Foreskin keratinocyte (primary cell): ENCODE measurements at places on chromosomes 13 and 19.

- DNase-seq, result no peak
Measured at GRCh38 chr19:5292453-5292821, 48.2 kb downstream of the PTPRS start.

GRCh38 chr13:43478902-43479301 lies 307.9 kb downstream of the ENOX1 start:
- DNase-seq, result no peak

GRCh38 chr19:13039211-13039789 lies 44.0 kb downstream of the NFIX start:
- DNase-seq, result no peak

DNA sequence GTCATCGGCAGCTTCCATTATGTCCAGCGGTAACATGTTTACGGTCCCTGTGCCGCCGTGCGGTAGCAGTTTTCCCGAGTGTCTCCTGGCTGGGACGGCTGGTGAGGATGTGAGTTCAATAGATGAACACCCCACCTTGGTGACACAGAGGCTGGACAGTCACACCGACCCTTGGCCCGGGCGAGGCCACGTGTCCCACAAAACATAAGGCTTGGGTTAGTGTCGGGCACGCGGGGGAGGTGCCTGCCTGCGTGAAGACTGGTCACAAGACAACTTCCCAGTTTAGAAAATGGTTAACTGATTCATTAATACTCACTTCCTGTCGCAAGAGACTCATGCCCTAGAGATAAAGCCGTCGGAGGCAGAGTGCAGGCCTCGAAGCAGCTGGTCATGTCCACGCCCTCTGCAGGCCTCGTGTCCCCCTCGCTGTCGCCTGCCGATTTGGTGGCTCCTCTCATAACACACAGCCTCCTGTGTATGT lies 17.2 kb downstream of the RASA3 start:
- DNase-seq, result peak; percentile 54

DNA sequence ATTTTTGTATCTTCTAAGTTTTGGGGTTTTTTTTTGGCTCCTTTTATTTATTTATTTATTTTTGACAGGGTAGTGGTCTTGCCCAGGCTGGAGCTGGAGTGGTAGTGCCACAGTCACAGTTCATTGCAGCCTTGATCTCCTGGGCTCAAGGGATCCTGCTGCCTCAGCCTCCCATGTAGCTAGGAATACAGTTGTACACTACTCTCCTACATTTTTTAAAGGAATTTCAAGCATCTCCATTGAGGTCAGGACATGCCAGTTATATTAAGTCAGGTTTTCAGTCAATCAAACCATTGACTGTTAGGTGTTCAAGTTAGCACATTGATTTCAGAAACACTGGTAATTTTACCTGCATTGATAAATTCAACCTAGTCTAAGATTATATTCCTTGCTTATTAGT lies 480.5 kb upstream of the SPRY2 start:
- no peak for DNase-seq

GRCh38 chr19:391726-392374 lies 17.1 kb downstream of the C2CD4C start:
- DNase-seq, result no peak

GRCh38 chr19:44984005-44984404 lies 17.3 kb upstream of the RELB start:
- no peak for DNase-seq

DNA sequence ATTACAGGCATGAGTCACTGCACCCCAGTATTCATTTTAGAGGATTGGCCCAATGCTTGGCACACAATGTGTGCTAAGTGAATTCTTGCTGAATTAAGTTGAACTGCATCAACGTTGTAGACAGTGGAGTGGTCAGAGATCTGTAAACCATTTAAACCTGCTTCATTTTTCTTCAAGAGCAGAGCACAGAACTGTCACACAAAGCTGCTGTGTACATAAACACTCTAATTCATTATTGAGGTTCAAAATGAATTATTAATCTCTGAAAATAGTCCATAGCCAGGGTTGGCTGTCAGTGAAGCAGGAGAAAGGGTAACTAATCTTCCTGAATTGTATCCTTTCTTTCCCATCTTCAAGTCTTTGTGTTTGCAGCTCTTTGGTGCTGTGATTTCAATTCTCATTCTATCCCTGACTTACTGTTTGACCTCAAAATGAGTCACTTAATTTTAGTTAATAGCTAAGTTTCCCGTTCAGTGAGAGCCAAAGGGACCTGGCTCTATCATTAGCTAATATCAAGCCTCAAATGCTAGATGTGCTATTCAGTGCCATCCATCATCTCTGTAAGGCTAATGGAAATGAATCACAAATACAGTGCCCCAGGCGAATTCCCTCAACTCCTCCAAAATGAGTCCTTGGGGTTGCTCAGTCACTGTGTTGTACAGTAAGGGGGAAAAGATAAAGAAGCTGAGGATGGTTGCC lies 77.0 kb upstream of the TSC22D1 start:
- DNase-seq, result peak; percentile 50

- DNase-seq, result no peak
Measured at GRCh38 chr19:39183104-39183503, 13.7 kb upstream of the NCCRP1 start.

DNA sequence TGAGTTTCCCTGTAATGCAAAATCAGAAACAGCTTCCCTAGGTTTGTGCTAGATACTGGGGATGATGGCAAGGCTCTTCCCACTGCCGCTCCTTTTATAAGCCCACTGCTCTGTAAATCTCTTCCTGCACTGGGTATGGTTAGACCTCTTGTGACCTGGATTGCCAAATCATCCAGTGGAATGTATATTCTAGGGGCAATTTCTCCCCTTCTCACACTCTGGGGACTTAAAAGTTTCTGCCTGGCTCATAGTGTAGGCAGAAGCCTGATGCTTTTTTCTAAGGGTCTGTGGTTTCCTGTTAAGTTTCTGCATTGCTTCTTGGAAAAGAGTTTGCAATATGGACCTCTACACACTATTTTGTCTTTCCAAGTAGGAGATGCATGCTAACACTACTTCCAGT lies 1582.0 kb upstream of the PCDH20 start:
- DNase-seq, result no peak

DNA sequence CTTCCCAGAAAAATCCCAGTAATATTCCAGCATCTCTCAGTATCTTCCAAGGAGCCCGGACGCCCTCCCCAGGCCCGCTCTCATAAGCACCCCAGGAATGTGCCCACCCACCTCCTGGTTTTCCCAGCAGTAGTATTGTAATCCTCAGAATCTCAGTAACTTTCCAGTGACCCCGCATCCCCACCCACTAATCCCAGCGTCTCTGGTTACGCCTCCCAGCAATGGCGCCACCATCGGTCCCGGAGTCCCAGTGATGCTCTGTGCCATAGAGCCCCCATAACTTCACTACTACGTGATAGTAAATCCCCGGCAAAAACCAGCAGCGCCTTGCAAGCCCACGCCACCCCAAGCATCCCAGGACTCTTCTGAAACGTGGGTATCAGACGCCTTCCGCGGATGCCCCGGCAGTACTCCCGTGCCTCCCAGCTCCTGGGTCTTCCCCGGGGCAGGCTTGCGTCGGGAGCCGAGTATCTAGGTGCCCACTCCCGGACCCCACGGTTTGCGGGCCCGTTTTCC lies 928 bp upstream of the PNPLA6 start:
- peak; percentile 65 for DNase-seq

DNA sequence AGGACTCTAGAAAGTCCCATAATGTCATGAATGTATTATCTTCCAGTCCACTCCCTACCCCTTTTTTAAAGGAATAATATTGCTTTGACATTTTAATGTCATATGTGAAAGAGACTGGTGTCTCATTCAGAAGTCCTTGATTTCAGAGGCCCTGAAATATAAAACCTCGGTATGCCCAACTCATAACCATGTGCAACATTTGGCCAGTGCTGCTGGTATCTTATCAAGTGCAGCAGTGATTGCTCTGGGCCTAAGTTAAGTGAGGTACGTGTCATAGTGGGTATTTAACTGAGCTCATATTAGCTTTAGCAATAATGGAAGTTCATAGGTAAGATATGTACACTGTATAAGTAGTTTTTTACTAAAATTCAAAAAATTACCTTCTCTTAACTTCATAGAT lies 14.7 kb downstream of the TEX30 start:
- DNase-seq, result no peak

GRCh38 chr19:15010501-15011300 lies 31.0 kb upstream of the SLC1A6 start:
- no peak for DNase-seq

GRCh38 chr19:3159565-3159964 lies 19.0 kb upstream of the S1PR4 start:
- DNase-seq, result no peak

DNA sequence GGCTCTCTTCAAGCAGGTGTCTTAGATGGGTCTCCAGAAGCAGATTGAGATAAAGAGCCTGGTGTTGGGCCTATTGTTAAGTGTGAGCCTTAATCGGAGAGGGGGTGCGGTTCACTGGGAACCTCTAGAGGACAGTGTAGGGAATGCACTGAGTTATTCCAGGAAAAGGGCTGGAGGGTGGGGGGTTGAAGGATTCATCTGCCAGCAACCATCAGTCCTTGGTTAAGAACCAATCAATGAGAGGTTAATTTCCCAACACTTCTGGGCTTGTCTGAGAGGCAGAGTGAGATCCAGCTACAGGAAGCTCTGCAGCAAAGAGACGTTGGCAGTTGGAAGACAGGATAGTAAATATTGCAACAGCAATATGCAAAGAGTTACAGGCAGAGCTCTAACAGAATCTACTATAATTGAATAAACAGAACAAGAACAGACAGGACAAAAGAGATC lies 28.7 kb downstream of the CYP4F2 start:
- DNase-seq, result peak; percentile 78

DNA sequence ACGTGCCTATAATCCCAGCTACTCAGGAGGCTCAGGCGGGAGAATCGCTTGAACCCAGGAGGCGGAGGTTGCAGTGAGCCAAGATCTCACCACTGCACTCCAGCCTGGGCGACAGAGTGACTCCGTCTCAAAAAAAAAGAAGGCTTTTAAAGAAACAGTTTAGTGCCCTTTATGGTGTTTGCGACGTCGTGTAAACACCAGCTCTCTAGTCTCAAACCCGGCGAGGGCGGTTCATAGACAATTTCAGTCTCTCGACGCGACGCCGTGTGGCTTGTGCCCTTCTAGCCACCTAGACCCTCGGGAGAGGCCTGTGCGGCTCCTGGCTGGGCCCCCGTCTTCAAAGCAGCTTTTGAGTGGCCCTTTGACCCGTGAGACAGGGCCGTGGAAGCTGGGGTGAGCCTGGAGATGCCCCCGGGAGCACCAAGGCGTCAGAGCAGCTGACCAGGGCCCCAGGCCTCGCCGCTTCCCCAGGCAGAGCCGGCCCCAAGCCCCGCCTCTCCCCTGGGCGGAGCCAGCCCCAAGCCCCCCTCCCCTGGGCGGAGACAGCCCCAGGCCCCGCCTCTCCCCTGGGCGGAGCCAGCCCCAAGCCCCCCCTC lies 5.0 kb upstream of the MADCAM1 start:
- DNase-seq, result no peak

GRCh38 chr13:95204231-95204765 lies 97.0 kb downstream of the ABCC4 start:
- DNase-seq, result no peak

DNA sequence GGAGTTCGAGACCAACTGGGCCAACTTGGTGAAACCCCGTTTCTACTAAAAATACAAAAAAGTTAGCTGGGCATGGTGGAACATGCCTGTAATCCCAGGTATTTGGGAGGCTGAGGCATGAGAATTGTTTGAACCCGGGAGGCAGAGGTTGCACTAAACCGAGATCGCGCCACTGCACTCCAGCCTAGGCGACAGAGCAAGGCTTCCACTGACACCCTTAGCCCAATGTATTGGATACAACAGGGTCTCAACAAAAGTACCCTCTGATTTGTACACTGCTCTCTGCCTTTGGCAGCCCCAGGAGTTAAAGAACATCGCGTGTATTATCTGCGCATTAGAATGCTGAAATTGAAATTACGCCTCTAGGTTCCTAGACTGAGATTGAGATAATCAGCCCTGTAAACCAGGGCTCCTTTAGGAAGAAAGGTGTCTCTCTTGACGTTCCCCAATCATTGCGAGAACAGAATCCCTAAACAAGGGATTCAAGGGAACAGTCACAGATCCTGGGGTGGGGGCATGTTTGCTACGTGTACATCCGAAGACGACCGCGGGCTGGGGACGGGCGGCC lies 21.9 kb downstream of the IPO5 start:
- DNase-seq, result peak; percentile 50

GRCh38 chr13:113933901-113934300 lies 40.0 kb downstream of the C13orf46 start:
- no peak for DNase-seq

DNA sequence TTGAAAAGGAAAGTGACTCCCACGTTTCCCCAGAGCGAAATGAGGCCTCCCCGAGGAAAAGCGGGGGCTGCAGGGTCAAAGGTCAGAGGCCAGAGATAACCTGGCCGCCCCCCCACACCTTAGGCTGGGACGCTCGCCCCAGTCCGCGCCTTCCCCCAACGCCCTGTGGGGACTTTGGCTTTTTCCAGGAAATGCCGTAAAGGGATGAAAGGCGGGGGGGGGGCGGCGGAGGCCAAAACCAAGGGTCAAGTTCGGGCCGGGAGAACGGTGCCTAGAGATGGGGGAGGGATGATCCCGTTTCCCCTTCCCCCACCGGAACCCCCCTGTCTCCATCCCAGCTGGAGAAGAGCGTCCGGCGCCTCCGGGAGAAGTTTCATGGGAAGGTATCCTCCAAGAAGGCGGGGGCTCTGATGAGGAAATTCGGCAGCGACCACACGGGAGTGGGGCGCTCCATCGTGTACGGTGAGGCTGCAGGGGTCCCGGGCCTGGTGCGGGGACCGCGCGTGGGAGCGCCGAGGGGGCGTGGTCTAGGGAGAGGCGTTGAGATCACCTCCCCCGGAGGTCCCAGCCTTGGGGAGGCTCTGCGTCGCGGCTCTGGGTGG lies 575 bp downstream of the SHFL start:
- no peak for DNase-seq

DNA sequence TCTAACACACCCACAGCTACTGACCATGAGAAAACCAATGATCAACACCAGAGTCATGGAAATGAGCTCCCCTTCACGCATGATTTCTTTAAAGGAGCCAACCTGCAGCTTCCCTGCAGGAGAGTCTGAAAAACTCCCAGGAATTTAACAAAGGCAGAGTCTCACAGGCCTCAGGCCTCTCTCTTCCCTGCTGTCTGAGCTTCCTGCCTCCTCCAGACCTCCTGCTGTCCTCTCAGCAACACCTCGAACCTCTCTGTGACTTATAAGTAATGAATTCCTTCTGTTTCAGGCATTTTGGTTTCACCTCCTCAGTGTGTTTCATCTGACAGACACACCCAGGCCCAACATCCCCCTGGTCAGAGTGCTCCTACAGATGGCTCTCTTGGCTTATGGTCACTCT lies 1044.4 kb downstream of the UQCRFS1 start:
- no peak for DNase-seq

DNA sequence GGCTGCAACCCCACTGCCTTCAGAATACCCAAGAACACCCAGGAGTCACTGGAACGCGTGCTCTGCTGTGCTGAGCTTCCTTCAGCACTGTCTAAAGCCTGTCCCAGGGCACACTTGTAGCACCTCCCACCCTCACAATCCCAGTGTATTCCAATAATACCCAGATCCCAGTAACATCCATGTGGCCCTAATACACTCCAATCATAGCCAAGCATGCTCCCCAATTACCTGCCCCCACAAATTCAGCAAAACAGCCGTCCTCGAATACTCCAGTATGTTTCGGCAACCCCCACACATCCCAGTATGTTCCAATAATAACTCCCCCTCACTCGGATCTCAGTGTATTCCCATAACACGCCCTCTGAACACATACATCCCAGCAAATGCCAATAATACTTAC lies 29.2 kb downstream of the SHANK1 start:
- DNase-seq, result no peak
